ENCODE measurements at places on chromosomes 11 and 22.

DNA sequence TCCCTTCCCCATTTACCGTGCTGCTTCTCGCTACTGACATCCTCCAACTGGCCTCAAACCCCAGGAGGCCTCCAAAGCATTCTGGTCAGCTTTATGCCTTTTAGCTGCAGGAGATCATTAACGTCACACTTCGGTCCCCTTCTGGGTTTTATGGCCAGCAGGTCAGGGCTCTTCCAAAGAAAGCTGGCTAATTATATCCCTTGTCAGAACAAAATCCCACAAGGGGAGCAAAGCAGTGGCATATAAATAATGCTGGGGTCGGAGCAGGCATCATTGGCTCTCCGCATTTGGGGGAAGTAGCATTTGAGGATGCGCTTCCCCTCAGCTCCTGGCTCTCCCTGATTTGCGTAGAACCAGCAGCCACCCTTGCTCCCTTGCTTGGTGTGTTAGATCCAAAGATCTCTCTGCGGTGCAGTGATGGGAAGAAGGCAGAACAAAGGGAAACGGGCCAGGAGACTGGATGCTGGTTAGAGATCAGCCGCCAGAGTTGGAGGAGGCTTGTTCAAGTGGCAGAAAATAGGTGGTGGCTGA, 117.4 kb downstream of the DBX1 start:
- no peak for DNase-seq

DNA sequence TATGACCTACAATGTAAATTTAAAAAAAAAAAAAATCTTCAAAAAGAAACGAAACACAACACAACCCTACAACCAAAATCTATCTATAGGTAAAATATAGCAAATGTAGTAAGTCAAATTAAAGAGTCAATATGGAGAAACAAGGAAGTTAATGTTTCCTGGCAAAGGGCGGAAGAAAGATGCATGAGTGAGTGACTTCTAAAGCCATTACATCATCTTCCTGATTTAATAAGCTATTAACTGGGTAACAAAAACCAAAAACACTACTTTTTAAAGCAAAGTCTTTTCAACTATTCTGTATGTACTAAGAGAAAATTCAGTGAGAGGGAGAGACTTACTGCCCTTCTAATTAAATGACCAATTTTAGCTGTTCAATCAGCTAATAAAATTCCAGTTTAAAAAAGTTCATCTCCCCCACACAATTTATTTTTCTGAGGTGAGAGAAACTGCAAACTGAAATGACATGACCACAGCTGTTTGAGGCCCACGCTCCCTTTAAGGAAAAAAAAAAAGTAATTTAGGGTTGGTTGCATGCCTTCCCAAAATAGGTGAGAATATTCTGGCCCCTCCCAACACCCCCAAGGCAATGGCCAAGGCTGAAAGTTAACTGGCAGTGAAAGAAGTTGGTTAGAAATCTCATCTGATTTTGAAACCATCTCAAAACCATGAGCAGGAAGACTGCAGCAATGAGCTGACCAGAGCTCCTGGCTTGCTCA, 5.9 kb downstream of the SF1 start:
- DNase-seq = no peak

GRCh38 chr11:44977493-44977984, 26.9 kb upstream of the TP53I11 start:
- DNase-seq = peak; percentile 33

GRCh38 chr22:46688949-46689348, 49.1 kb downstream of the CERK start:
- no peak for DNase-seq

DNA sequence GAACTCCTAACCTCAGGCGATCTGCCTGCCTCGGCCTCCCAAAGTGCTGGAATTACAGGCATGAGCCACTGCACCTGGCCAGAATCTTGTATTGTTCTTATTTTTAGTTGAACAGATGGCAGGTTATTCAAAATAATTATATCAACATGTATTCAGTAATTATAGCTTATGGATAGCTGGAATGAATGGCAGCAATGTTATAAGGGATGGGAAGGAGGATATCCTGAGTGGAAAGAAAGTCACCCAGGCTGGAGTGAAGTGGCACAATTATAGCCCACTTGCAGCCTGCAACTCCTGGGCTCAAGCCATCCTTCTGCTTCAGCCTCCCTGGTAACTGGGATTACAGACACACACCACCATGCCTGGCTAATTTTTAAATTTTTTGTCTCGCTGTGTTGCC, 88.1 kb downstream of the MED15 start:
- no peak for DNase-seq

GRCh38 chr11:60830478-60831142, 11.3 kb upstream of the CCDC86 start:
- DNase-seq = no peak

GRCh38 chr22:23193882-23194281, 13.6 kb downstream of the BCR start:
- DNase-seq = no peak

DNA sequence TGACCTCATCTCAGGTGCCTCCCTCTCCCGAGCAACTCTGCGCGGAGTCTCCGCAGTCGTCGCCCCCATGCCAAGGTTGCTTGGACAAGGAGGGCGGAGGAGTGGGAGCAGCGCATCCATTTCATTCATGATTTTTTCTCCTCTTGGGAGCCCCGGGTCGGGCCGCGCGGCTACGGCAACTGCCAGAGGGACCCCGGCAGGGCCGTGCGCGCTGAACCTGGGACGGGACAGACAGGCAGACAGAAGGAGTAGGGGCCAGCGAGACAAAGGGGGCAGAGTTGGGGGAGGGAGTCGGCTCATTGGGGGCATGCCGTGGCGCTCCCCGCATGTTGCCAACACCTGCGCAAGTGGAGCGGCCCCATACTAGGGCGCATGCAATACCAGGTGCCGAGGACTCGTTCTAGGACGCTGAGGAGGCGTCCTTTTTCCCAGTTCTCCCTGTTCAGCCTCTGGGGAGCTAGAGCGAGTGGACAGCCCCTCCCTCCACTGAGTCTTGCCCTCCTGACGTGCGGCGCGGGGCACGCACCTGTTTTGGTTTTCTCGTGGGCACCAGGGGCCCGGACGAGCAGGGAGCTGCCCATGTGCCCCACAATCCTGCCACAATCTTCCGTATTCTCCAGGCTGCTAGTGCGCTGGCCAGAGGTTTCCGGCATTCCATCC, 501 bp upstream of the PTPN5 start:
- DNase-seq = no peak

- no peak for DNase-seq
These were observed 10.6 kb upstream of the CARD10 start for GRCh38 chr22:37529652-37530345.

DNA sequence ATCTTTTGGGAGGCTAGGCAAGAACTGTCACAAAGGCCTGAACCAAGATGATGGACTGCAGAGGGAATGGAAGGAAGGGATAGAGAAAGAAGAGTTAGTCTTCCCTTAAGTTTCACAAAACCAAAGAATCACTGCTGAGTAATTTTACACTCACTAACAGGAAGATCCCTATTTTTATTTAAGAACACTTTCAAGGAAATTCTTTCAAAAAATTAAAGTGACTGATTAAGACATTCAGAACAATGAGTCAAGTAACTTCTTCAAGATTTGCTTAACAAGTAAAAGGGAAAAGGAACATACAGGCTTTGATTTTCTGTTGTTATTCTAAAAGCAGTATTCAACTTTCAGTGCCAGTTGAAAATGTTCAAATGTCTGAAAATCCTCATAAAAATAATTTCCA, 3.1 kb downstream of the PITPNB start:
- no peak for DNase-seq

DNA sequence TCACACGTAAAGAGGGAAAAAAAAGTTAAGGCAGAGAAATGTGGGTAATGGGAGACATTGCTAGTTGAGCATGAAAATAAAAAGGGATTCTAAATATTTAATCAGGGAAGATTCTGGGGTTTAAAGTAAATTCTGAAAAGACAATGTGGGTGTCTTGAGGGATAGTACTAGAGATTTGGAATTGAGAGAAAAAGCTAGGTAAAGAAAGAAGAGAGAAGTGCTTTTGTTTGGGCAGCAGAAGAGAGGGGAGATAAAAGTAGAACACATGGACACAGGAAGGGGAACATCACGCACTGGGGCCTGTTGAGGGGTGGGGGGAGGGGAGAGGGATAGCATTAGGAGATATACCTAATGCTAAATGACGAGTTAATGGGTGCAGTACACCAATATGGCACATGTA, 3.5 kb upstream of the YPEL4 start:
- no peak for DNase-seq

DNA sequence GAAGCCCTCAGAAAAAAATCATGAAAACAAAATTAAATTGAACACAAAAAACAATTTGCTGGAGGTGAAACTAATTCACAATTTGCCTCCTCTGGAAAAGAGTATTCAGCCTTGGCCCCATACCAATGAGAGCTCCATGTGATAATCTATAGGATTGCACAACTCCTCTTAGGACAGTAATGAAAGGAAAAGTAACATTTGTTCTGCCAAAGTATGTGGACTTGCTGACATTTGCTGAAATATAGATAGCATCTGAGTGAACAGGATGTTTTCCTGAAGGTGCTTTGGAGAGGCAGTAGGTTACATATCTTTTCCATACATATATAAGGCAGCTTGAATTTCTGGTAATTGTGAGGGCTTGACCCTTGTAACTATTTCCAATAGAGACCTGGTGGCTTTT, 122.8 kb downstream of the OR4C45 start:
- no peak for DNase-seq

- DNase-seq = no peak
These were observed 193.0 kb downstream of the MSANTD4 start for GRCh38 chr11:105829084-105829483.

DNA sequence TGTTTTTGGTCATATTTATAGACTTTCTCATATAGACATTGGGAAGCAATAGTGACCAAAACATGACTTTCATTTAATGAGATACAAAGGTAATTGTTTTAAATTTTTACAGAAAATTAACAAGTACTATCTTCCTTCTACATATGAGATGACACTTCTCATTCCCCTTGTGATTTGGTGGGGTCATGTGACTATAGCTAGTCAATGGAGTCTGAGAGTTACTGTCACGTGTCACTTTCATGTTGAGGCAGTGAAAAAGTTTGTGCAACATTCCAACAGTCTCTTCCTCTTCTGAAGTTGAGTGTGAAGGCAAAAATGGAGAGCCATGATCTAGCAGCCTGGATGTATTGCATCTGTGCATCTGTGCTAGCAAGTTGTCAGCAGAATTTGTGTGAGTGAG, 618.3 kb upstream of the LRRC4C start:
- no peak for DNase-seq

DNA sequence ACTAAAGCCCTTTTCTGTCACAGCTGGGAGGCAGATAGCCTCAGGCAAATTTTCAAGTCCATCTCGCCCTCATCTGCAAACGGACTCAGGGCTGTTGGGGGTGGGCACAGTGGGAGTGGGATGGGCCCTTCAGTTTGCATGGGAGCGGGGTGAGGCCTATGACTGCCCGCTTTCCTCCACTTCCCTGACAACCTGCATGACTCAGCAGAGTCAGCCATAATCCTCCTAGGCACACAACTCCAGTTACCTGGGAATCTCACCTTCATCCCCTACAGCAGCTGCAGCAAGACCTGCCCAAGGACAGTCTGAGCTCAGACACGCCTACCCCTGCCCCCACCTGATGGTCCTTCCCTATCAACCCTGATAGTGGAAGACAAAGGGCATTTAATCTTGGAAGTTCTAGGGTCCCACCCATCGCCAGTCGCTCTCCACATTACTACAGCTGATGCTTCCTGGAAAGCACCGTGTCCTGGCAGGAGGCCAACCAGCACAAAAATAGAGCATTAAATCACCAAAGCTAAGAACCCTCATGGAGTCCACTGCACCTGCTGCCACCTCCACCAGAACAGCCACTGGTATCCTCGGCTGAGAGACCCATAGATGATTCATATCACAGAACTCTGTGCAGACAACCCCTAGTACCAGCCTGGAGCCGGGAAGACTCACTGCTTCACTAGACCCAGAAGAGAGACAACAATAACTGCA, 319.3 kb downstream of the DCDC1 start:
- DNase-seq = peak; percentile 34

DNA sequence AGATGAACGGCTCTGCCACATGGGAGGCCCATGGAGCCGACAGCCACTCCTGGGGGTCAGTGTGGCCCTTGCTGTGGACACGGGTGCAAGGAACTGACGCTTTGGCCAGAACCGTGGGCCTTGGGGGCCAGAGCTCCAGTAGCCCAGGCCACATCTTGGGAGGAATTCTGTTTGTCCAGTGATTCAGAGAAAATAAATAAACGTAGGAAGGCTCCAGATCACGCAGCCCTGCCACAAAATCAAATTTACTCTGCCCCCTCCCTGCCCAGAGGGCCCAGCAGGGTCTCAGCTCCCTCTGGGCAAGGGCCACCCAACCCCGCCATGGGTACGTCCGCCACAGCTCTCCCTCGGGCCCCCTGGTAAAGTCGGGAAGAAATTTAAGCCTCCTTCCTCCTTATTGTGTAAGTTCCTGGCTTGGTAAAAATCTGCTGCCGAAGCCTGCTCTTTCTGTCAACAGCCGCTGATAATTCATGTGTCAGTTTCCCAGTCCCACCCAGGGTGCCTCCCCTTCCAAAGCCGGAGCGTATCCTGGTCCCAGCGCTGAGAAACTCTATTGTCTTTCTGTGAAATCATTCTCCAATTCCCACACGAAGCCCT, 6.9 kb upstream of the MUC5AC start:
- no peak for DNase-seq

GRCh38 chr11:65355013-65355775, 643 bp downstream of the TIGD3 start:
- DNase-seq = peak; percentile 44

- DNase-seq = no peak
These were observed 29.4 kb upstream of the OAF start for GRCh38 chr11:120181376-120181975.

GRCh38 chr22:19808873-19809478, 45.7 kb downstream of the GNB1L start:
- no peak for DNase-seq

DNA sequence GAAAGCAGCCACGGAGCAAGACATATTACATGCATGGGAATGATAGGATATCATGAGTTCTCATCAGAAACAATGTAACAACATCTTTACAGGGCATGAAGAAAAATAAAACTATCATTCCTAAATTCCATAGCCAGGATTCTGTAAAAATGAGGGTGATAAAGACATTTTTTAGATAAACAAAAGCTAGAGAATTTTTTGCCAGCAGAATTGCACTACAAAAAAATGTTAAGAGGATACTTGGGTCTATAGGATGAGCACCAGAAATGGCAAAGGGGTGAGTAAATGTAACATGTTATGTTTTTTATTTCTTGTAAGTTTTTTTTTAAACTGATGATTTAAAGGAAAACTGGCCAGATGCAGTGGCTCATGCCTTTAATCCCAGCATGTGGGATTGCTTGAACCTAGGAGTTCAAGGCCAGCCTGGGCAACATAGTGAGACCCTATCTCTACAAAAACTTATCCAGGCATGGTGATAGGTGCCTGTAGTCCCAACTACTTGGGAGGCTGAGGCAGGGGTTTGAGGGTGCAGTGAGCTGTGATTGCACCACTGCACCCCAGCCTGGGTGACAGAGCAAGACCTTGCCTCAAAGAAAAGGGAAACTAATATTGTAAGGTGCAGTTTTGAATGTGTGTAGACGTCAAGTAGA, 33.2 kb downstream of the TBX1 start:
- DNase-seq = no peak

All from NCI-H1092 (cell line).